ENCODE measurements at places on chromosomes 13 and 19. TPM values are rescaled to one million over a fixed set of nuclear protein-coding genes. Genes with fewer than 3 reads are reported as not detected.

RANBP3 gene
- total RNA-seq = 92.0 TPM

LILRB5 gene
- total RNA-seq = 0.08 TPM

GRCh38 chr13:27034678-27035111, 136.9 kb downstream of the USP12 start:
- no peaks in the 10 kb centered on the region for H3K4me1 ChIP-seq
- no peak for DNase-seq
- H3K4me3 ChIP-seq = no peak overlapping the region
- no peak overlapping the region for H3K27ac ChIP-seq
- H3K36me3 ChIP-seq = no peaks in the 10 kb centered on the region
- H3K27me3 ChIP-seq = no peaks in the 10 kb centered on the region

DNA sequence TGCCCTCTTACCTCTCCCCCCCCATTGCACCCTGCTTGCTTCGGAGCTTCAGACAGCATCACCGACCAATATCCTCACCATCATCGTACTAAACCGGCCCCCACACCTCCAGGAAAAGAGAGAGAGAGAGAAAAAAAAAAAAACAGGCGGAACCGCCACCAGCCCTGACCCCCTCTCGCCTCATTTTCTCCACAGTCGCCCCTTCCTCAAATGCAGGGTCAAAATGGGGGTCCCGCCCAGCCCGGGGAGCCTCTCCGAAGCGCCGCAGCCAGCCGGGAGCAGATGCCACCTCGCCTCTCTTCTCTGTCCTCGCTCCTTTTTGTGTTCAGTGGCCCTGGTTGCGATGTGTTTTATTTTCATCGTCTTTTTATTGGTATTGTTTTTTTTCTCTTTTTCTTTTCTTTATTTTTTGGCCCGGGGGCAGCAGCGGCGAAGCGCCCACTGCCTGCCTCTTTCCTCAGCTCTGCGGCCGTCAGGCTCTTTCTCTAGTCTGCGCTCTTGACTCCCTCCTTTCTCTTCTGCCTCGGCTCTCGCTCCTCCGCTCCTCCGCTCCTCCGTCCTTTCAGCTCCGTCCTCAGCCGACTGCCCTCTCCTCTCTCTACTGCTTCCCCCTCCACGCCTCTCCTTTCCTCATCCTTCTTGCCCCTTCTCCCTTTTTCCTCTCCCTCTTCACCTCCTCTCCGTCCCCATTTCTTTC, 41.4 kb downstream of the DEDD2 start:
- H3K4me1 ChIP-seq = peaks cover 21% of the 10 kb centered on the region
- peak overlapping the region; percentile 49 for H3K4me3 ChIP-seq
- DNase-seq = no peak
- H3K36me3 ChIP-seq = no peaks in the 10 kb centered on the region

- H3K27me3 ChIP-seq = no peaks in the 10 kb centered on the region
- DNase-seq = peak; percentile 31
- no peaks in the 10 kb centered on the region for H3K4me1 ChIP-seq
- H3K36me3 ChIP-seq = no peaks in the 10 kb centered on the region
Observed at GRCh38 chr19:32339988-32340874, 5.2 kb upstream of the ZNF507 start.

PRKACA gene
- 63.1 TPM for total RNA-seq

TJP3 gene
- 16.8 TPM for total RNA-seq

C1QTNF9 gene
- not detected for total RNA-seq

Measured in naive thymus-derived CD4-positive, alpha-beta T cell (primary cell).